ENCODE measurements at places on chromosomes 4 and X.

DNA sequence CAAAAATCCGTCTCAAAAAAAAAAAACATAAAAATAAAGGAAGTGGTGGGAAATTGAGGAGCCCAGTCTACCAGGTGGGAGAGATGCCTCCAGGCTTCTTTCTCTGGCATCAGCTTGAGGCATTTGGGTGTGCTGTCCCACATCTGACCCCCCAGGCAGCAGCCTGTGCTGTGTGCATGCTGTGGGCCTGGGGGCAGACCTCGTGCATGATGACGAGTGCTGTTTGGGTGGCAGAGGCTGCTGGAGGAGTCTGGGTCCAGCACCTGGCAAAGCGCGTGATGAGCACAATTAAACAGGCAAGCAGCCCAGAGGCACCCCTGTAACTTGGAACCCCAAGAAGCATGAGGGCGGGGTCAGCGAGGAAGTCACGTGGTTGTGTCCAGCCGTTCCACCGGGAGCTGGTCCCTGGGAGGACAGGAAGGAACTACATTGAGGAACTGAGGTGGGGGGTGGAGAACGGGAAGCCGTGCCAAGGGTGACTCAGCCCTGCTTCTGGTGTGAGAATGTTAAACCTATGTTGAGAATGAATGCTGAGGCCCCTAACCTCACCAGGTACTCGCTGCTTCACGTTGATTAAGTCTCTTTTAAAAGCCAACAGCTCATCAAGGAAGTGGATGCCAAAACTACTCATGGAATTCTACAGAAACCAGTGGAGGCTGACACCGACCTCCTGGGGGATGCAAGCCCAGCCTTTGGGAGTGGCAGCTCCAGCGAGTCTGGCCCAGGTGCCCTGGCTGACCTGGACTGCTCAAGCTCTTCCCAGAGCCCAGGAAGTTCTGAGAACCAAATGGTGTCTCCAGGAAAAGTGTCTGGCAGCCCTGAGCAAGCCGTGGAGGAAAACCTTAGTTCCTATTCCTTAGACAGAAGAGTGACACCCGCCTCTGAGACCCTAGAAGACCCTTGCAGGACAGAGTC, 6.1 kb downstream of the TACC3 start:
- DNase-seq = no peak

DNA sequence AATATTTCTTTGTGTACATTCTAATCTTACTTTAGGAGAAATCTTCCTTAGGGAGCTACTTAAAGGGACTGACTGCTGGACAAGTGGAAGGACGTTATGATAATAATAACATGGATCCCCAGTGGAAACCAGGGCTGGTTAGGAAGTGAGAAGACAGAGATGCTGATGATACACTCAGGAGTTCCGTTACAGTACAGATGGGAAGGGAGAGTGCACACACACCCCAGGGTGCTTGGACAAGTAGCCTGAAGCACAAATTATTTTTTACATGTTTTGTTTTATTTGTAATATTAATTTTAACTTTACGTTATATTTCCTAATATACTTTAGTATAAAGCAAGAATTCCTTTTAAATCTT, 84.1 kb downstream of the BMPR1B start:
- no peak for DNase-seq

DNA sequence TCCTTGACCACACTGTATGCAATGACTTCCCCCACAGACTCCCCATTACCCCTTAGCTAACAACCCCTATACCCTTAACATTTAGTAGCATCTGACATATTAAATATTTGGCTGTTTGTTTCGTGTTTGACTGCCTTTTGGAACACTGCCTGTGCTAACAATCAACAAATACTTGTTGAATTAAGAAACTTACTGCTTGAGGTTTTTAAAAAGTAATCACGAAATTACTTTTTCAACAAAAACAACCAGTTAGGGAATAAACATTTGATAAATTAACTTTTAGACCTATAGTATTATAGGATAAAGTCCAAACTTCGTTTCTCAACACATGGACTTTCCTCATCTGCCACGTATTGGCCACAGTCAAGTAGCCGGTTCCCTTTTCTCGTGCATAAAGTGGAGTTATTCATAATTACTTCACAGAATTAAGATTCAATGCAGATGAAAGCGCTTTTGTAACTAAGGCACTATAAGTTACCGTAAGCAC, 555 bp upstream of the ELMOD2 start:
- DNase-seq = peak; percentile 2

DNA sequence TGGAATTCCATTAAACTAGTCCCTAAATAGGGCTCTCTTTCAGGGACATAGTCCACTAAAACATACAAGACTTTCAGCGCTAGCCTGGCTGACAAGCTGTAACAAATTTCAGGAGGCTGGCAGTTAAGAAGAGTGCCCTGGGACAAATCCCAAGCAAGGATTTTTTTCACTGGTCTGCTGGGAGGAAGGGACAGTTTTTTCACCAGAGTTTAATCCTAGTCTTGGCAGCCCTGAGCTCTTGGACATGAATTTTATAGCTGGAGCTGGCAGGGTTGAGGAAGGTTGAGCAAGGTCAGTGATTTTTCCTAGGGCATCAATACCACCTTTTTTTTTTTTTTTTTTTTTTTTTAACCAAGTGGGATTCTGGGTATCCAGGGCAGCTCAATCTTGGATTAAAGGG, 184.4 kb downstream of the SH2D1A start:
- no peak for DNase-seq

DNA sequence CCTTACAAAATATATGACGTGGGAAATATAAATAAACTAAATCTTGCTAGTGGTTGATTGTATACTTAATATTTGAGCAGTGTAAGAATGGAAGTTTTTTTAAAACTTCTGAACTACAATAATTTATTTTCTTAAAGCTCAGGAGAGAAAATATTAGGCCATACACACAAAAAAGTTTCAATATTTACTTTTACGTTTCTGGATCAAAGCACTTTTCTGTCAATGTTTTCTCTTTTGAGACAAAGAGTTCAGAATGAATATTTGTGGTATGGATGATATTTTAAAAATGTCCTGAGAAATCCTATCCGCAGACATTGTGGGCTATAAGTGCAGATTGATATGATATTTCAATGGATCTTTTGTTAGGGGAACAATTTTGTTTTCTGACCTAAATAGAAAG, 109.9 kb downstream of the TLL1 start:
- no peak for DNase-seq

GRCh38 chr4:67327245-67328017, 217.9 kb downstream of the CENPC start:
- peak; percentile 17 for DNase-seq

DNA sequence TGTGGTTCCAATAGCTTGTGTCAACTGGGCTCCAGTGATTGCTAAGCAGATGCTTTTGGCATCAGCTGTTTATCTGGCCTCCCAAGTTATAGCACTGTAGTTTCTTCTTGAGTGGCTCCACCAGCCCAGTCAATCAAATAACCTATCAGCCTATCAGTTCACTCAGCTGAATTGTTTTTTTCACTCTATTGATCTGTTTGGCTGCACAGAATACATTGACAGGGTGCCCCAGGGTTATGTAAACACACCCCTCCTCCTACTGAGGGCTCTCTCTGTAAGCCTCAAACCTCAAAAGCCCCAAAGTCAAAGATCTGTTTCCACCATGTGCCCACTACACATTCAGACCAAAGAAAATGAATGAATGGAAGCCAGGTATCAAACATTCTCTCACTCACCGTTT, 214.0 kb downstream of the HS6ST2 start:
- DNase-seq = no peak

GRCh38 chr4:122681568-122681967, 50.9 kb upstream of the BBS12 start:
- DNase-seq = no peak

GRCh38 chr4:55729351-55730279, 90.0 kb upstream of the EXOC1L start:
- DNase-seq = peak; percentile 24

DNA sequence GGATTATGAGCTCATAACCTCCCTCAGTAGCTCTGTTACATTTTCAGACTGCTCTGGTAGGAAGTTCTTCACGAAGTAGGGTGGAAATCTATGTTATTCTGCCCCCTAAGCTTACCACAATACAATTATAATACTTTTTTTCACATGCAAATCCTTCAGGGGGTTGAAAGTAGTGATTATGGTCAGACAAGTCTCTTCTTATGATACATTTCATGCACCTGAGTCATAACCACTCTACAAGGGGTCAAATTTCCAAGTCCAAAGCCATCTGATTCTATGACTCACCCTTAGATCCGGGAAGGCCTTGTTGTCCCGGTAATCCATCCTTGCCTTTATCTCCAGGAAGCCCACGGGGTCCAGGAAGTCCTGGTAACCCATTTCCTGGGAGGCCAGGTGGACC, 95.2 kb downstream of the ATG4A start:
- no peak for DNase-seq

- no peak for DNase-seq
Measured at GRCh38 chrX:108105473-108105872, 13.9 kb downstream of the ATG4A start.

GRCh38 chrX:103792916-103793544, 16.4 kb downstream of the PLP1 start:
- no peak for DNase-seq

- DNase-seq = no peak
Measured at GRCh38 chr4:40401631-40402030, 66.5 kb downstream of the CHRNA9 start.

DNA sequence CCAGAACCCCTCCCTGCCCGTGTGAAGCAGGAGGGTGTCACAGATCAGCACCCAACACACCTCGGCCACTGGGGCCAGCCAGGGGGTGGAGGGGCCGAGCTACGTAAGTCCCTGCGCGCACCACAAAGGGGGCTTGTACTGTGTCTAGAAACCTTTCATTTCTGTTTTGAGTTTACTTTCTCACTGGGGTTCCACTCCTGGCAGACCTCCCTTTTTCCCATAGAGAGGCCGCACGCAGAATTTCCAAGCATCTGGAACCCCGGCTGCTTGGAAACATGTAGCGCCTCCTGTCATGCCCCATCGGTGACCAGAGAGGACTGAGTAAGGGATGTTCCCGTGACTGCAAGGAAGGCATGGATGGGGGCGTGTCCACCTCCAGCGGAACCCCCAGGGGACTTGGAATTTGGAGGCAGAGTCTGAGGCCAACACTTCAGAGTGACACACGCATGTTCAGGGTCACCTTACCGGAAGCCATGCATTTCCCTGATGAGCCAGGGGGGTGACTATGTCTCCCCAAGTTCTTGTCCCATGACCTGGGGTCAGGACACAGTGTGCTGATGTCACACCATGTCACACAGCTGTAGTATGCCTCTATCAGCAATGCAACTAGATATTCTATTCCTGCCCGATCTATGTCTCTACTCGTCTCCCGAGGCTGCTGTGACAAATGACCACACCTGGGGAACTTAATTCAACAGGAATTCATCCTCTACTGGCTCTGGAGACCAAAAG, 105.3 kb downstream of the DHRSX start:
- no peak for DNase-seq

DNA sequence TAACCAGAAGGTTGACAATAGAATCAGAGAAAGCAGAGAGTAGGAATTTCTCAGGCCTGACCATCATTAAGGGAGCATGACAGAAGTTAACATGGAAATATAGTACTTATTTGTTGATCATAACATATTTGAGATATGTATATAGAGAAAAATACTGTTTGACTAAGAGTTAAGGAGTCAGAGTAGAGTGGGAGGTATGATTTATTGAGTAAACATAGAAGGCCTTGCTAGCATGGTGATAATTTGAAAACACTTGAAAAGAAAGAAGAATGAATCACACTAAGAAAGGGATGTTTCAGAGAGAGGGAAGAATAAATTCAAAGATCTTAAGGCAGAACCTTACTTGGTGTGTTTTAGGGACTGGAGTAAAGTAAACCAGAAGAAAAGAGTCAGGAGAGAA, 437.2 kb upstream of the TECRL start:
- no peak for DNase-seq

DNA sequence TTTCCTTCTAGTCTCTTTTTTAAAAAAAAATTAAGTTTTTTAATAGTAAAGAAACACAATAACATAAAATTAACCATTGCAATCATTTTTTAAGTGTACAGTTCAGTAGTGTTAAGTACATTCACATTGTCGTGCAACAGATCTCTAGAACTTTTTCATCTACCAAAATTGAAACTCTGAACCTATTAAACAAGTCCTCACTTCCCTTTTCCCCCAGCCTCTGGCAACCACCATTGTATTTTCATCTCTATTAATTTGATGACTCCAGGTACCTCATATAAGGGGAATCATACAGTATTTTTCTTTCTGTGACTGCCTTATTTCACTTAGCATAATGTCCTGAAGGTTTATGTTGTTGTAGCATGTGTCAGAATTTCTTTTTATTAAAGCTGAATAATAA, 31.8 kb downstream of the MSL3 start:
- no peak for DNase-seq

DNA sequence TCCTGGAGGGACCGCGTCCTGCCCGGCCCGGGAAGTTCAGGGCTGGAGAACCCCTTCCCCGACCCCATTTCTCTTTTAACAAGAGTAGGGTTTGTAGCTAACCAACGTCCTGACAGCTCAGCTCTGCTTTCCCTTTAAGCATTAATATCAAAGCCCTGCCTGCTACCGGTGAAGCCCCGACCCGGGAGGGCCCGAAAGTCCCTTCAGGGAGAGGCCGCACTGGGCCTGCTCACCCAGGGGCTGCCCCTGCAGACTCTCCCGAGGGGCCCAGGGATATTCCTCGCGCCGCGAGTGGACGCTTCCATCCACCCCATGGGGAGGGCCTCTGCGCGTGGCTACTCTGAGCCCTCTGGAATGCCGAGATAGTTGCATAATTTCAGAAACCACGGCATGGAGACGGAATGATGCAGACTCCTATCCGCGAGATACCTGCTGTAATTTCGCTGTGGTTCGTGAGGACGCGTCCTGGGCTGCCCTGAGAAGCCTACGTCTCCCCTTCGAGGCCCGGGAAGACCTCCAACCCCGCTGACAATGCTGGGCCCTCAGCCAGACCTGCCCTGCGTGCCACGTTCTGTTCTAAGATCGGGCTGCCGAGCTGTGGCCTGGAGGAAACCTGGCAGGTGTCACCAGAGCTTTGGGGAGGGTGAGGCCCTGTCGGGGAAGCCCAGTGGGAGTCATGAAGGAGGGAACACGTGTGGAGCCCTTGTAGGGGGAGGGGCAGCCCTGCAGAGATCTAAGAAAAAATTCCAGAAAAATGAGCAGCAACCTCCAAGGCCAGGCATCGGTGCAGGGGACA, 999 bp upstream of the CTBP1 start:
- DNase-seq = peak; percentile 74

DNA sequence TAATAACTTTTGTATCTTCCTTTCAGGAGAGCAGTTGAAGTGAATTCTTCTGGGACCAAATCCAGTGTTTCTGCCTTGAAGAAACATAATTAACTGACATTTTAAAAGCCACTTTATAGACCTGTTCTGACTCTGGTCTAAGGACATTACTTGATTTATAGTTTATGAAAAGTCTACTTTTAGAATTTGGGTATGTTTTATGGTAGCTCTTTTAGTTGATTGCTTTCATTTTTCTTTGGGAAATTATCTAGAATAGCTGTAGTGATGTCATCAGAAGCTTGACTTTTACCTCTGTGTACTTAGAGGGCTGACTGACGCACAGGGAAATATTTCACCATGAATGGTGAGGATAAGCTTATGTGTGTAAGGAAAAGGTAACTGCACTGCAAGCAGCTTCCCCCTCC, 131.8 kb upstream of the LIMCH1 start:
- DNase-seq = no peak

GRCh38 chr4:183185559-183185958, 86.5 kb downstream of the WWC2 start:
- DNase-seq = no peak

GRCh38 chr4:71231129-71232055, 107.4 kb upstream of the SLC4A4 start:
- peak; percentile 44 for DNase-seq

- DNase-seq = no peak
Measured at GRCh38 chr4:28010577-28011240, 1150.1 kb downstream of the STIM2 start.

Data from right kidney (tissue), 9 donors.